ENCODE measurements at places on chromosomes 3 and 15. TPM values are rescaled to one million over a fixed set of nuclear protein-coding genes. Genes with fewer than 3 reads are reported as not detected.

DNA sequence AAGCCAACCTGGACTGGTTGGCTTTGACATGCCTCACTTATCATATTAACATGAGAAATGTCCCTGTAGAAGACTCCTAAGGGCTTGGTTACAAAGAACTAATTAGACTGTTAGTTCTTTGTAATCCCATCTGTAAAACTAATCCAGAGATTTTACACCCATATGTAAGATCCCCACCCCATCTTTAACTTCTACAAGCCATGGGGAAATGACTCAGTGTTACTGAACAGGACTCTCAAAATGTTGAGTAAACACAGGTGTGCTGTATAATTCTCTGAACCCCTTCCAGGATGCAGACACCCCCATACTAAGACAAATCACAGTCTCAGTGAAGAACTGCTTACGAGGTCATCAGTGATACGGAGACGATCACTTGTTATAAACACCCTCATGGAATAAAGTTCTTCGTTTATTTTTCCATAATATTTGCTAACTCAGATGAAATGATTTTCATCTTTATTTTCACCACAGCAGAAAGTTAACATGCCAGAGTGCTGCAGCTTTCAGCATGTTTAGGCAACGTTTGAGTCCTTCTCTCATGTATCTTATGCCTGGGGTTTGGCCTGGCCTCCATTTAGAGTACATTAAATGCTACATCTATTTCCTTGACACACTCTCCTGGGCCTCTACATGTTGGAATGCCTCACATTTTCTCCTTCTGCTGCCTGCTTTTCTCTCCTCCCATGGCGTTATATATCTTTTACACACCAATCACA is 55.3 kb upstream of the LEKR1 start:
- DNase-seq = no peak

- DNase-seq = no peak
These were observed 352.1 kb downstream of the SHQ1 start for GRCh38 chr3:72496051-72496670.

Gene ACOX2
- total RNA-seq = 15.2 TPM

Gene GP9
- not detected for total RNA-seq

GRCh38 chr15:35271371-35272043 is 186.4 kb upstream of the NANOGP8 start:
- peak; percentile 28 for DNase-seq

- no peak for DNase-seq
These were observed 101.7 kb downstream of the PPP2R3A start for GRCh38 chr3:136067211-136067610.

DNA sequence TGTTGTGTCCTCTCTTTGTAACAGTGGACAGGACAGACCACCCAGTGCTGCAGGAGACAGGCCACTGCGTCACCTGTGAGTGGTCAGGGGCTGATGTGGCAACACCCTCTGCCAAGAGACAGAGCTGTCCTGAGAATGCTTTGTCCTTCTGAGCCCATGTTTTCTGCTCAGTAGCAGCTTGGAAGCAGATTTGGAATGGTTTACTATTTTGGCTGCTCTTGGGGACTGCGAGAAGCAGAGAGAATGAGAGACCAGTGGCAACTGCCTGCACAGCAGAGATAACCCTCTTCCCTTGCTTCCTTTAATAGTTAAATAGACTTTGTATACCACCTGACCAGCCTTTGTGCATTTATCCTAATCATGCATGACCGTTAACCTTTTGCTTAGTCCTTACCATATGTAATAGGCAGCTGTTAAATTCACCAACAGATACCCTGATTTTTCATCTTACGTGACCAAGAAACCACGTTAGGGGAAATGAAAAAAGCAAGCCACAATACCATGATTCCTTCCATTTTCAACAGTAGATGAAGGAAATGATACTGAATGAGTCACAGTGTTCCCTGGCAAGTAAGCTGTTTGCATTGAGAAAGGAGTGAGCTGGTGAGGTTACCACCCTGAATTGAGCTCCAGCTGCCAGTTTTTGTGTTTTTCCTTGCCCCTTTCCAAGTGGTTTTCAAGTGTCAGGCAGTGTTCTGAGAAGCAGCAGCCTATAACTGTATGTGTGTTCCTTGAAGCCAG is 35.5 kb downstream of the B3GALNT1 start:
- peak; percentile 36 for DNase-seq

Gene PSMD6
- total RNA-seq = 98.1 TPM

- DNase-seq = no peak
These were observed 3.0 kb upstream of the APH1B start for GRCh38 chr15:63274427-63274826.

GRCh38 chr3:169339386-169339785 is 324.1 kb downstream of the MECOM start:
- DNase-seq = no peak

Gene STX19
- total RNA-seq = not detected

- DNase-seq = peak; percentile 7
These were observed 222.5 kb downstream of the NR2F2 start for GRCh38 chr15:96553006-96553405.

- no peak for DNase-seq
These were observed 482.6 kb upstream of the TPRG1 start for GRCh38 chr3:188689101-188689574.

Gene SEMA3B
- total RNA-seq = 14.5 TPM

DNA sequence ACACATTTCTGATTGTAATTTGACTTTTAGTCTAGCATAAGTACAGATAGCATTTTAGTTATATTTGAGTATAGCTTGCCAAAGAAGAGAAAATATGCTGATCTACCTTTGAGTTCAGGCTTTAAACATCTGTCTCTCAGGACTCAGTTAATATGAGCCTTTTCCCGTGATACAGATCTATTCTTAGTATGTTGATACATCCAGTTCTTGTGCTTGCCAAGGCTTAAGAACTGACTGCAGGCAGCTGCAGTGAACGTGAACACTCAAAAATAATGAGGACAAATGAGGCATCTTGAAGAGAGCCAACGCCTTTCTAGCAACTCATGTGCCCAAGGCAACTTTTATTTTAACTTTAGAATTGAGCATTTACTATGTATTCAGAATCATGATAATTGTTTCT is 325.5 kb downstream of the SI start:
- no peak for DNase-seq

DNA sequence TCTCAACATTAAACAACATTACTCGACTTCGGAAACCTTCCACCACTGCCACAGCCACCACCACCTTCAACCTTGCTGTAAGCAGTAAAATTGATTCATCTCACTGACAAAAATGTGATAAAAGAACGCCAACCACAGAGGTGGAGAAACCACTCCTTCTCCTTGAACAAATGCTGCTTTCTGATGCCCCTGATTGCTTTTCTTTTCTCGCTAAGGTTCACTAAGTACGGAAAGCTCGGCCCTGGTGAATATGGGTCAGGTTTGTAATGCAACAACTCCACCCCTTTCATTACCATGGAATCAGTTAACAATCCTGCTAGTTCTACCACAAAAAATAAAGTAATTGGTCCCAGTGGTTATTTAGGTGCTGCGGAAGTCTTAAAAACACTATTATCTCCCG is 44.9 kb downstream of the MEIS2 start:
- DNase-seq = no peak

DNA sequence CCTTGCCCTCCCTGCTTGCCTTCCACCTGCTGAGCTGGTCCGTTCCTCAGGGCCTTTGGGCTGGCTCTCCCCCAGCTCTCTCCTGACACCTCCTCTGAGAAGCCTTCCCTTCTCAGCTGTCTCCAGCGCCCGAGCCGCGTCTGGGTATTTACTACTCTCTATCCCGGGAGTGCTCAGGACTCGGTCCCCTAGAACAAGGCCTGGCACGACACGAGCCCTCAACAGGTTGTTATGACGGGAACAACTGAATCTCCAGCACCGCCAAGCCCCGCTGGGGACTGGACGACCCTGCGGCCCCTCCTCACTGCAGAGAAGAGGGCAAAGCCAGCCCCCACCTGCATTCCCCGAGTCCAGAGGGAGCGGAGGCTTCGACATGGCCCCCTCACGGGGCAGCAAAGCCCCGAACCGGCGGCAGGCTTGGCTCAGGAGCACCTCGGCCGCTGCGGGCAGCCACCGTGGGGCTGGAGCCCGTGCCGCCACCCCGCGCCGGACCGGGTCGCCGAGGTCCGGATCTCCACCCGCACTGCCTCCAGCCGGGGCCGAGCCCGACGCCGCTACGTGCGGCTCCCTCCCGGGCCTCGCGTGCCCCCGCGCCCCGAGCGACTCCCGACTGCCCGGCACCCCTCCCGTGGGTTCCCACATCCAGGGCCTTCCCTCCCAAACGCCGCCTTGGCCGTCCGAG is 792 bp downstream of the TPRA1 start:
- no peak for DNase-seq

DNA sequence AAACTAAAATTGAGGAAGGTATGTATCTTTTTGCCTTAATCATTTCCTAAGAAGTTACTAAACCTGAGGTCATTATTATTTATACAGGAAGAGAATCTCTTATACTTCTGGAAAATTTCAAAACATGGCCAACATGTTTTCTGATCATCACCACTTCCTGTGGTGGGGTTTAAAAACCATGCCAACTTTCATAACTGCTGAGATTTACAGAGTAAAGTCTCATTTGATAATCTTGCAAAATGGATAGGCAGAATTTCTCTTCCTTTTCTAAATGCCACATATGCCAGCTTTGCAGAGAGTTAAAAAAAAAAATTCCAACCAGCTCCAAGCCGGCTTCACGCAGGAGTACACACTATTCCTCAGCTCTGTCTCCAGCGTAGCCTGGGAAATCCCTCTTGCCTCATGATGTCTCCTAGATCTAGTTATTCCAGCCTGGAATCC is 124.3 kb upstream of the SPRED1 start:
- DNase-seq = no peak

DNA sequence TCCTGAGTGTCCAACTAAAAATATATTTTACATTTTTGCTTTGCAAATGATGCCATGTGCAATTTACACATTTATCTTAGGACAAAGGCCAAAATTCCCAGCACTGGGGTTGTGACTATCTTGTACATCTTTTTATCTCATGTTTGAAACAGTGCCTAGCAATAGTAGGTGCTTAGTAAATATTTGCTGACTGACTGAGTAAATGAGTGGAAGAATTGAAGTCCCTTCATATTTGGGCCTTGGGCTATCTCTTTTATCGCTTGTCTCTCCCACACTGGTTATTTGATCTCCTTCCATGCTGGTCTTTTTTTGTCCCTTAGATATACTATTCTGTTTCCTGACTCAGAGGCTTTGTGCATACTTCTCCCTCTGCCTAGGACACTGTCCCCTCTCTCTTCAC is 213.1 kb upstream of the GOLGA6L4 start:
- no peak for DNase-seq

DNA sequence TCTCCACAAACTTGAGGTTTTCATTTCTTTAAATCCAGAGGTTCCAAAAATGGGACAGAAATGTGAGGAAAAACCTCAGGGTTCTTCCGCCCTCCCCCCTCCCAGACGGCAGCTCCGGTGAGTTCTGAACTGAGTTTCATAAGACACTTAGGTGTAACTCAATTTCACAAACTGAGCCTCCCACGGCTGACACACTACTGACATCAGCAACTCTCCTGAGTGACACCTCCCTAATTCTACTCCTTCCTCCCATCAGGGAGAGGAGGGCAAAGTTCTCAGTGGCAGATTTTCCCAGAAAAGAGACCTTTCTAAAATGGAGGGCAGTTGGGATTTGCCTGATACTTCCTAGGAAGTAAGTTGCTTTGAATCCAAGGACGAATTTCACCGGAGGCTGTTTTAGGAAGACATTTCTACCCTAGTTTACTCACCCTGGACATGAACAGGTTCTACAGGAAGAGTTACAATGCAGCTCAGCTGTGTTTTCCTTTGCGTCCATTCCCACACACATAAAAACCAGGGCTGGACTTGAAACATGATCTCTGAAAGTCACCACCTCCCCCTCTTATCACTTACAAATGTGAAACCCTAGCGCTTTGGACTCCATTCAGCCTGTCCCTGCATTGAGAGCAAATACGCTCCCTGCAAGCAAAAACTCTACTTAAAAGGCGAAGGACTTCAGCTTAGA is 78.1 kb upstream of the LMOD3 start:
- no peak for DNase-seq

Gene MESP2
- total RNA-seq = 0.26 TPM

GRCh38 chr3:112619295-112619694 is 21.6 kb downstream of the CCDC80 start:
- DNase-seq = peak; percentile 28

Gene ZNF620
- total RNA-seq = 0.48 TPM

DNA sequence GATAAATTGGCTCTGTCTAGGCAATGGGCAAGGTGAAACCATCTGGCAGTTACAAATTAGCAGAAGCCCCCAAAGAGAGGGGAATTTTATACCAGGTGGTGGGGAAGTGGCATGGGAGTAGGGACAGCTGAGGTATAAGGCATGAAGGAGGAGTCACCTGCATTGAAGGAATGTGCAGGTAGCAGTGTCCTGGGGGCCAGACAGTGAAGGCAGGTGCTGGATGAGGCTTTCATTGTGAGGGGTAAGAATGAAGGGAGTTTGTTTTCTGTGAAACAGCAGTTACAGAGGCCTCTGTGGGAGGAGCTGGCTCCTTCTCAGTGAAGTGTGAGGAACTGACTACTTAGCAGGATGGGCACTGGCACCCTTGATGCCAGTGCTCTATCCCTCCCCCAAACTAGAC is 19.1 kb upstream of the PXYLP1 start:
- DNase-seq = no peak

- DNase-seq = no peak
These were observed 24.4 kb upstream of the THBS1 start for GRCh38 chr15:39556461-39556860.

DNA sequence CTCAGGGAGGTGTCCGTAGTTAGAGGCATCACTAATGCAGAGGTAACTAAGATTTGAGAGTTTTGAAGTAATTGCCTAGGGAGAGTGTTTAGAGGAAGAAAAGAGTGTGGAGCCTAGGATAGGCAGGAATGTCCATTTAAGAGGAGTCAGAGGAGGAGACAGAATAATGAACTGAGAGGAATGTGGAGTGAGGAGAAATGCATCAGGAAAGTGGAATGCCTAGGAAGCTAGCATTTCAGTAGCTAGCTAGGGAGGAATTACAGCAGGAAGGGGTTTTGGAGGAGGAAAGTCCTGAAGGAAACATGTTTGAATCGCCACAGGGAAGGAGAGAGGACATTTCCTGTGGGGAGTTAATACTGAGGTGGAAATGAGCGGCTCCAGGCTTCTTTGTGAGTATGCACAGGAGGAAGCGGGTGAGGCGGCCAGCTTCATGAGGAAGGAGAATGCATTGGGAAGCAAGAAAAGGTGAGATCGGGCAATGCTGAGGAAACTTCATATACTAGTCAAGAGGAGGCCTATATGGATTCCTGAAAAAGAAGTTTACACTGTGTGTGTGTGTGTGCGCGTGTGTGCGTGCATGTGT is 154.3 kb downstream of the TMEM108 start:
- DNase-seq = no peak

DNA sequence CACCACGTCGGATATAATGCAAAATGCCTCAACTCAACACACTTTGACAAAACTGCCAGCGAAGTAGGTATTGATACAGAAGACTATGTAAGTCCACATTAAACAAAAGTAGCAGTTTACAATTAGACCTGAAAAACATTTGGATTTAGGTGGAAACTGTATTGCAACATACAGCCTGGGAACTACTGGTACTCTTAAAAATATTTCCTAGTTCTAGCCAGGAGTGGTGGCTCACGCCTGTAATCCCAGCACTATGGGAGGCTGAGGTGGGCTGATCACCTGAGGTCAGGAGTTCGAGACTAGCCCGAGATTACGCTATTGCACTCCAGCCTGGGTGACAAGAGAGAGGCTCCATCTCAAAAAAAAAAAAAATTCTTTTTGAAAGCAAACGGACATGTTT is 246.2 kb downstream of the ZBTB20 start:
- no peak for DNase-seq

GRCh38 chr3:39550354-39551051 is 83.0 kb downstream of the MOBP start:
- DNase-seq = no peak
